ENCODE measurements at places on chromosomes 4 and X.
A peak's percentile ranks its signal among the peaks of the same experiment; 100 is the strongest.

GRCh38 chr4:79211490-79211889 is 114.4 kb downstream of the NAA11 start:
- no peak for DNase-seq

- DNase-seq = no peak
Measured at GRCh38 chr4:67779631-67780030, 25.4 kb upstream of the GNRHR start.

- DNase-seq = peak; percentile 100
Measured at GRCh38 chr4:40672528-40673522, 43.2 kb upstream of the RBM47 start.

GRCh38 chr4:122917731-122918130 is 4.7 kb downstream of the NUDT6 start:
- no peak for DNase-seq

DNA sequence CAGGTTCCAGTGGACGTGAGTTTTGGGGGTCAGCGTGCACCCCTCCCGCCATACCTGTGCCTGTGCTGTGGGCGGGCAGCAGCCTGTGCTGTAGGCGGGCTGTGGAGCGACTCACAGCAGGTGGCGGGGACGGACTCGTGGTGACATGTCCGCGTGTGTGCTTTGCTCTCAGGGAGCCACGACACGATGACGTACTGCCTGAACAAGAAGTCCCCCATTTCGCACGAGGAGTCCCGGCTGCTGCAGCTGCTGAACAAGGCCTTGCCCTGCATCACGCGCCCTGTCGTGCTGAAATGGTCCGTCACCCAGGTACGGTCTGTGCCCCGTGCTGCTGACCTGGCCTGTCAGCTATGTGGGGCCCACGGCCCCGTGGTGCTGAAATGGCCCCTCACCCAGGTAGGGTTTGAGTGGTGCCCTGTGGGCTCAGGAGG is 7.4 kb downstream of the PLCXD1 start:
- no peak for DNase-seq

DNA sequence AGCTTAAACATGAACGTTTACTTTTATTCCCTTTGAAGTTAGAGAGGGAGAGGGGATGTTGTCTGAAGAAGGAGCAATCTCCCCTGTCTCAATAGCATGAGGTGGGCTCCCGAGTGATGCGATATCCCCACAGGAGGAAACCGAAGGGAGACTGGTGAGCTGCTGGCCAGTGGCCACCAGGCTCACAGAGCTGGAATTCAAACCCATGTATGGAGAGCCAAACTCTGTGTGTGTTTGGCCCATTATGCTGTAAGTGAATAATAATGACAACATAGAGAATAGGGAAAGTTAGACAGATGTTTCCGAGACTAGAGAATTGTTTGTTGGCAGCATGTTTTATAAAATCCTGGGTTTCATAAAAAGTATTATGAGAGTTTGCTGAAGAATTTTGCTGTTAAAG is 66.1 kb upstream of the CLNK start:
- no peak for DNase-seq

- no peak for DNase-seq
Measured at GRCh38 chr4:153426207-153426885, 39.8 kb upstream of the TMEM131L start.

DNA sequence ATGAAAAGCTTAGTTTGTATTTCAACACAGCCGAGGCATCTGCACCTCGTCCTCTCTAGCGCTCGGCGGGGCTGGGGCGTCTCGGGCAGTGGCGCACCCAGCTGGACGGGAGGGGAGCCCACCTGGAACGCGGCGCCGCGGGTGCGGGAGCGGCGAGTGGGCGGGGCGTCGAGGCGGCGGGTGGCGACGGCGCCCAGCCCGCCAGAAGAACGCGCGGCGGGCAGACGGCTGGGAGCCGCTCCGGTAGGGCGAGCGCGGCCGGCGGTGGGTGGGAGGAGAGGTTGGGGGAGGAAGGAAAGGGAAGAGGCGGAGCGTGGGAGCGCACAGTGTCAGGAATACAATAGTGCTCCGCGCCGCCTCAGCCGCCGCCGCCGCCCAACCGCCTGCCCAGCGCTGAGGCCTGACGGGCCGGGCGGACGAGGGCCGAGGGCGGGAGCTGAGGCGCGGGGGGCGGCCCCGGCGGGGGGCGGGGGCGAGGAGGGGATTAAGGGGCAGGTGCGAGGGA is at the start of gene JADE3:
Gene JADE3 (plus strand): TSS at position 324 of the 505 bp plus-strand sequence. CDS start 72,474 bp downstream, outside the sequence.
- DNase-seq = no peak

GRCh38 chrX:47540754-47541538 is 20.1 kb upstream of the ARAF start:
- peak; percentile 81 for DNase-seq

- peak; percentile 45 for DNase-seq
Measured at GRCh38 chr4:149605601-149606378, 209.9 kb downstream of the IQCM start.

GRCh38 chr4:174118171-174118570 is 165.3 kb downstream of the FBXO8 start:
- DNase-seq = no peak

- DNase-seq = no peak
Measured at GRCh38 chr4:6659897-6660296, 19.4 kb downstream of the MRFAP1 start.

DNA sequence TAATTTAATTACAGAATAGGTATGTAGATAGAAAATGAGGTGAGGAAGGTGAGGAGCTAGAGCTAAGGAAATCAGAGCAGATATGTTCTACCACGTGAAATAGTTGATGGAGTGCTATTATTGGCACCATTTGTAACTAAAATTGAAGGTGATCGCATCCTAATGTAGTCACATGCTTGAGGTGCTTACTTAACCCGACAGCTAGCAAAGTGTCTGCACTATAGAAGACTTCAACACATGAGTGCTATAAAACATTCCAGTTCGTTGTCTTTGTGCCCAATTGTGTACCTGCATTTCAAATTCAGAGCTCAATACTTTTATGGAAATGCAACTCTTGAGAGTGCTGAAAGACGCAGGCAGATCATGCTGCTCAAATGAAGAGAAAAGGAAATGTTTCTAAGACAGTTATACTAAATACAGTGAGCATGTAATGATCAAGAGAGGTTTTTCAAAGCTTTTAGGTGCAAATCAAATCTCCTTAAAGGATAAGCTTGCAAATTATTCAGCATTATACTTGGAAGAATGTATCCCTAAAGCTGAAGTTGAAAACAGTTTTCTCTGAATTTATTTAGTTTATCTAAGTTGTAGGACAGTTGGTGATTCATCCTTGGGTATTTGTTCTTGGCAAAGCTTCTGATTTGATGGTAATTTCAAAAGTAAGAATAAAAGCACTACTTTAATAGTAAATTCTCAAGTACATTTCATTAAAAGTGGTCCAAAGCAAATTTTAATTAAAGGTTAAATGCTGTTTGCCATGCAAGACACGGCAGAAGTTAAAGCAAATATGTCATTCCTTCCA is 223.9 kb upstream of the EPHA5 start:
- DNase-seq = no peak

DNA sequence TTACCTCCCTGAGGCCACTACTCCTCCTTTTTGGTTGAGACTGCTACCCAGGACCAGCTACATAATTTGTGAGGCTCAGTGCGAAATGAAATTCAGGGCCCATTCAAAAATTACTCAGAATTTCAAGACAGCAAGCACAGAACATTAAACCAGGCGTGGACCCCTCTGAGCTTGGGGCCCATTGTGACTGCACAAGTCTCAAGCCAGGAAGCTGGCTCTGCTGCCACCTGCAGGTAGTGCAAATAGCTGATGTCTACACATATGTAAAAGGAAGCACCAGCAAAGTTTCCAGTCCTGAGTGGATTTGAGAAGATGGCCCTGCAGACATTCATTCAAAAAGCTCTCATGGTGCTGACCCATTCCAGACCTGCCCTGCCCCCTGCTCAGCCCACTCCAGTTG is 213.4 kb upstream of the LNX1 start:
- no peak for DNase-seq

DNA sequence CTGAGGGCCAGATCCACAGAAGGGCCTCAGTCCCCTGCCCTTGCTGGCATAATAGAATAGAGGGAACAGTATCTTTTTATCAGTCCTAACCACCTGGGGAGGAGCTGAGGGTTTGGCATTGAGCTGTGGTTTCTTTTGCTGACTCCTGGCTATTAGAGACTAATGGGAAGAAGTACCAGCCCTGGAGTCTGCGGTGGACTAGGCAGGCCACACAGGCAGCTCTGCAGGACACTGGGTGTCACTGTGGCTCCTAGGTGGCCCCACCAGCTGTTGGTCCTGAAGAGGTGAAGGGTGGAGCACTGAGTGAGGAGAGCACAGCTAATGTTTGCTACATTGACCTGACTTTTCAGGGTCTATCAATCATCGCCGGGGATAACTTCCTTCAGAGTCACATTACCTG is 52.8 kb upstream of the GPC4 start:
- DNase-seq = no peak

- DNase-seq = no peak
Measured at GRCh38 chr4:184644553-184645307, 4.5 kb downstream of the CASP3 start.

DNA sequence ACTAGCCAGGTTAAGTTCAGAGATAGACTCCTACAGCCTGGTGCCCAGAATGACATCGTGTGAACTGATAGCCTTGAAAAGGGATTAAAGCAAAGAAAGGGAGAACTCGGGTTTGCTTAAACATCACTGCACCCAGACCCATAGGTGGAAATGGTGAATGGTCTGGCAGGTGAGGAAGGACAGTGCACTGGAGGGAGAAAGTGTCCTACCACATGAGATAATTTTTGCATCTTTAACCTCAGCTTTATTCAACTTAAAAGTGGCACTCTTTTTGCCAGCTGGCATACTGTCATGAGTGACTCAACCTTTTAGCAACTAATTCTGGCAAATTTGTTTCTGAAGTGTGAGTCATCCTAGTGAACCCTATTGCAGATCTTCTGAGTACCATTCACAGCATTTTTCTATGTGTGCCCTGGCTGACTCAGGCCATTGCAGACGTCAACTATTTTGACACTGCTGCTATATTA is 53.0 kb upstream of the DAPP1 start:
- DNase-seq = peak; percentile 56

DNA sequence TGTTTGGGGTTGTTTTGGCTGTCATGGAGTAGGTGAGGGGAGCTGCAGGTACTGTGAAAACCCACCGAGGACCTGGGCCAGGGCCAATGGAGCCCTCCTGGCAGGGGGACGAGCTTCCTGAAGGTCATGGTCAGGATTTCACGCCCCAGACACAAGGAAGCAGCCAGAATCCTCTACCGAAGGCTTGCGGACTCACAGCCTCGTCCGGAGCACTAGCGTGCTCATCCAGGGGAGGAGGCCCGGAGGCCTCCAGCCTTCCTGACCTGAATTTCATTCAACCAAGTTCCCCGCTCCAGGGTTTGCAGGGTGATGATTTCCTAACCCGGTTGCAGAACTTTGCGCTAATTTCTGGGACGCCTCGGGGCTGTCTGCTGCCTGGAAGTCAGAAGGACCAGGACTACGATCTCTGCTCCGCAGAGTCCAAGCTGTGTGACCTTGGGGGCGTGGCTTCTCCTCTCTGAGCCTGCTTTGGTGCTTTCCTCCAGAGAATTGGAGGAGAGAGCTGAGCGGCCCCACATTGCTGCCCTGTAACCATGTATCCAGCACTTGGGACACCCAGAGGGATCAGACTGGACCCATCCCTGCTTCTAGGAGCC is 56.2 kb upstream of the ADRA2C start:
- DNase-seq = no peak

DNA sequence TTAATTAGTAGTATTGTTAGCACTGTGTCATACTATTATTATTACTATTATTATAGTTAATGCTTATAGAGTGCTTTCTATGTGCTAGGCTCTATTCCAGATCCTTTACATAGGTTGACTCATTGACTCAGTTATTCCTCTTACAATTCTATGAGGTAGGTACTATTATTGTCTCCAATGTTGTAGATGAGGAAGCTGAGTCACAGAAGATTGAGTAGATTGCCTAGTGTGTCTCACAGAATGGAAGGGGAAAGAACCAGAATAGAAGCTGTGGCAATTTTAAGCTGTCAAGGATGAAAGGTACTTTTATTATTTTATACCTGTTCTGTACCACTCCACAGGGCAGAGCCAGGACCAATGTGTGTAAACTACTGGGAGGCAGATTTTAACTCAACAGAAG is 1.9 kb upstream of the TCEAL1 start:
- DNase-seq = no peak

GRCh38 chr4:113576947-113577678 is 184.4 kb downstream of the CAMK2D start:
- DNase-seq = no peak

GRCh38 chr4:2048831-2049230 is 10.3 kb upstream of the NAT8L start:
- no peak for DNase-seq

- no peak for DNase-seq
Measured at GRCh38 chr4:38062776-38063097, 102.5 kb downstream of the PTTG2 start.

GRCh38 chrX:14964500-14964899 is 91.3 kb downstream of the MOSPD2 start:
- no peak for DNase-seq

DNA sequence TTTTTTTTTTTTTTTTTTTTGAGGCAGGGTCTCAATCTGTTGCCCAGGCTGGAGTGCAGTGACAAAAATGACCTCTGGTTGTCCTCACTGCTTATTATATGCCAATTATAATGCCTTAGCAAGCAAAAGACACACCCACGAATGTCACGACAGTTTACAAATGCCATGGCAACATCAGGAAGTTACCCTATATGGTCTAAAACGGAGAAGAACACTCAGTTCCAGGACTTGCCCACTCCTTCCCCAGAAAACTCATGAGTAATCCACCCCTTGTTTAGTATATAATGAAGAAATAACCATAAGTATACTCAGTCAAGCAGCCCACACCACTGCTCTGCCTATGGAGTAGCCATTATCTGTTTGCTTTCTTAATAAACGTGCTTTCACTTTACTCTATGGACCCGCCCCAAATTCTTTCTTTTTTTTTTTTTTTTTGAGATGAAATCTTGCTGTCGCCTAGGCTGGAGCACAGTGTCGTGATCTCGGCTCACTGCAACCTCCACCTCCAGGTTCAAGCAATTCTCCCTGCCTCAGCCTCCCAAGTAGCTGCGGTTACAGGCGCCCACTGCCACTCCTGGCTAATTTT is 106.2 kb downstream of the SMIM20 start:
- DNase-seq = peak; percentile 72

DNA sequence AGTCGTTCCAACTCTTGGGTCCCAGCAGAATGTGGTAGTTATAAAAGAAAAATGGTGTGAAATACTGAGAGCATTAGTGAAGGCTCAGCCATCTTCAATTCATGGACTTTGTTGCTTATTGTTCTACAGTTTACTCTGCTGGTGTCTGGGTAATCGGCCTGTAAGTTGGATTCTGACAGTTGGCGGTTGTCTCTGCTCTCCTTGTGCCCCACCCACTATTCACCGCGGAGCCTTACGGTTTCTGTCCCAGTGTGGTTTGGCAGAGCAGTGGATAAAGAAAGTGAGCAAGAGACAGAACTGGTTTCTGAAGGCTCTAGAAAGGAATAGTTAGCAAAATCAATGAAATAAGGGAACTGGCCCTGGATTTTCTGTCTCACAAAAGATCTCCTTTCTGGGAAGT is 9.1 kb downstream of the LONRF3 start:
- DNase-seq = no peak

- no peak for DNase-seq
Measured at GRCh38 chr4:183591301-183591700, 67.7 kb downstream of the RWDD4 start.

GRCh38 chr4:89493367-89493766 is 185.8 kb upstream of the GPRIN3 start:
- no peak for DNase-seq
